ENCODE measurements at places on chromosomes 4 and X.
A peak's percentile ranks its signal among the peaks of the same experiment; 100 is the strongest.

GRCh38 chrX:44621078-44621477, 78.4 kb upstream of the FUNDC1 start:
- DNase-seq = no peak

- DNase-seq = no peak
Observed at GRCh38 chrX:362937-363620, 23.6 kb downstream of the PPP2R3B start.

- no peak for DNase-seq
Observed at GRCh38 chr4:123598331-123598730, 201.7 kb downstream of the SPRY1 start.

DNA sequence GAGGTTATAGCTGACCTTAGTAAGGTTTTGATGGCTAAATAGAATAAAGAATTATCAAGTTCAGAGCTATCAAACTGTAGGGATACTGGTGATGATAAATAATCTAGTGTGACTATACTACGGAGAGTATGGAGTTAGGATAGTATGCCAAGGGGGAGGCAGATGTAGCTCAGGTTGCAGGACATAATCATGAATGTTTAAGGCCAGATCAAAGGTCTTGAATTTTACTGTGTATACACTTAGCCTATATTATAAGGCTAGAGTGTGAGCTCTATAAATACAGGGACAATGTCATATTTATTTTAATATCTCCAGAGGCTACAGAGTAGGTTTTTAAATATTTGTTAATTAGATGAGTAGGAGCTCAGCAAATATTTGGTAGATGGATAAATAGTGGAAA, 131.1 kb upstream of the STIM2 start:
- no peak for DNase-seq

DNA sequence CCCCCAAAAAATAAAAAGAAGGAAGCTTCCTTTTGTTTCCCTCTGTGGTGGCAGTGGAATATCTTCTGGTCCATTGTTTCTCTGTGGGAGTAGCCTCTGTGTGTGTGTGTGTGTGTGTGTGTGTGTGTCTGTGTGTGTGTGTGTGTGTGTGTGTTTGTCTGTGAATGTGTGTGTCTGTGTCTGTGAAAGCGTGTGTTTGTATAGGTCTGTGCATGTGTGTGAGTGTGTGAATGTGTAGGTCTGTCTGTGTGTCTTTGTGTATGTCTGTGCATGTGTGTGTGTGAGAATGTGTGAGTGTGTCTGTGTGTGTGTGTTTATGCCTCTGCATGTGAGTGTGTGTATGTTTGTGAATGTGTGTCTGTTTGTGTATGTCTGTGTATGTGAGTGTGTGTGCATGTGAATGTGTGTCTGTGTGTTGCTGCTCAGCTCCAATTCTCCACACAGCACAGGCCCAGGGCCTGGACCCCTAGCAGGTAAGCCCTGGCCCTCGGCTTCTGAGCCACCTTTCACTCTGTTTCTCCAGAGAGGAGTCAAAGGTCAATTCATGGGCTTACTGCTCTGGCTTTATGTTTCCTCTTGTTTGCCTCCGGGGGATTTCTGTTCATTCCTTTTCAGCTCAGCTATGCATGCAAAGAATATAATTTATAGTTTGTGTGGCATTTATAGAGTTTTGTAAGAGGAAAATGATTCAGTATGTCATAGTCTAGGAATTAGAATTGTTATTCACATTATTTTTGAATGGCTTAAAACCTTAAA, 89.8 kb downstream of the UCHL1 start:
- DNase-seq = no peak

DNA sequence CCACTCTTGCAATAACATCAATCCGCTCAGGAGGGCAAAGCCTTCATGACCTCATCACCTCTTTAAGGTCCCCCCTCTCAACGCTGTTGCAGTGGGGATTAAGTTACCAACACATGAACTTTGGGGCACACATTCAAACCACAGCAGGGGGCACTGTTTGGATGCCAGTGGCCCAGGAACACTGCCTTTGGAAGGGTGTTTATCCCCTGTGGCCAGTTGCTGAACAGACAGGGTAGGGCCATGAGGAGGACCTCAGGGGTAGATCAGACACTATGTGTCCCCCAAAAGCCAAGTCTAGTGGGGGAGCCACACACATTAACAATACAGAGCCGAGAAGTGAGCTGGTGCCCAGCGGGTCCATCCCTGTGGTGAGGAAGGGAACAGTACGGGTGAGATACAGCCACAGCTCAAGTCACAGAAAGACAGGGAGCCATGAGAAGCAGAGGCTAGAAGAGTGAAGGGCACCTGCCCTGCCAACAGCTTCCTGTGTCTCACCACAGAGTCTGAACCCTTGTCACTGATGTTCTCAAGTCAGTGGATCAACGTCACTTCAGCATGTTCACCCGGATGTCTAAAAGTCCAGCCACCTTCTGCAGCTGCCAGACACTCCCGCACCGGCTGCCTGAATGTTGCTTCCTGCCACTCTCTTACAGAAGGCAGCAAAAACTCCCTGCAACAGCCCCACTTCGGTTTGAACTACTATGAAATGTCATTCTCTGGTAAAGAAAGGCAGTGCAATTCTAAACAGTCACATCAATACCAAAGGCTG, 19.9 kb upstream of the MXD4 start:
- peak; percentile 47 for DNase-seq

- DNase-seq = peak; percentile 30
Observed at GRCh38 chrX:147565237-147565636, 346.5 kb upstream of the FMR1 start.

DNA sequence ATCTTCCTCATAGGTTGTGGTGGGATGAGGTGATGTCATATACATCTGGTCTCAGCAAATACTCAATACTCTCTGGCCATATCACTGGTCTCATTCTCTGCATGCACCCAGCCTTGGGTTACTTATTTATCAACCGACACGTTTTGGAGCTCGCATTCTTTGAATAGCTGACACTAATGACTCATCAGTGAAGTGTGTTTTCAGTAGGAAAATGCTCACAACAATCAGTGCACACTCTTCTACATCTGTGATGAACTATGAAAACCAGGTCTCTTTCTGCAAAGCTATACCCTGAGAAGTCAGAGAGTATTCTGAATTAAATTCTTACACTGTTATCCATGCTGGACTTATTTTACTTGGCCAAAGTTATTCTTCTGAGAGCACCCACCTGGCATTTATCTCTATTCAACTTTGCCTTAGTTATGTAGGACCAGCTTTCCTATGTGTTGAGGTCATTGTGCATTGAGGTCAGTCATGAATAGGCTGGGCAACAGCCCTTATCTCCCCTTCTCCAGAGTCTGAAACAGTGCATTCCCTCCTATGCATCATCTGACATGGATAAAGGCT, 58.7 kb upstream of the DHX15 start:
- peak; percentile 53 for DNase-seq

GRCh38 chr4:47017494-47017893, 13.9 kb upstream of the GABRB1 start:
- DNase-seq = no peak

DNA sequence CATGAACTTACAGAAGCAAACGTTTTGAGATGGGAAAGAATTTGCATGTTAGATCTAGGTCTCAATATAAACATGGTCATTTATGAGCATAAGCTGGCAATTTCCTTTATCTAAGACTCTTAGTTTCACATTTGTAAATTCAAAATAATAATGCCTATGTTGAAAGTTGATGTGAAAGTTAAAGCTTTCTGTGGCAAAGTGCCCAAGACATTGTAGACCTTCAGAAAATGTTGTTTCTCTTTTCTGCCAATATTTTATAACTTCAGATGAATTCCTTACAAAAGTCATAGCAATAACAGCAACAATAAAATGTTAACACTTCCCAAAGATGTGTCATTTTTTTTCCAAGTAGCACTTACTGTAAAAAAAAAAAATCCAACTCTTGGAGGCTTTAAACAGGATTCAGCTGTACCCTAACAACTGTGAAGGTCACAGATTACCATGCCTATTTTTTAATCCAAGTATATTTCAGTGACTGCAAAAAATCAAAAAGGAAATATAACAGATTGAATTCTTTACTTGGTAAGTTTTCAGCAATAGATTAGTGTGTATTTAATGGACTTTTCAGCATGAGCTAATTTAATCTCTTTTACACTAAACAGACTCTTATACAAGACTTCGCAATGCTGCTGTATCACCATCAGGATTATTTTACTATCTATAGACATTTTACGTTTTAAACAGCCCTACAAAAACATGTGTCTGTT, 206.5 kb upstream of the PDE5A start:
- DNase-seq = no peak

Measured in MCF 10A (cell line).